AG04449 (cell line): ENCODE measurements at places on chromosomes 16 and 17.

DNA sequence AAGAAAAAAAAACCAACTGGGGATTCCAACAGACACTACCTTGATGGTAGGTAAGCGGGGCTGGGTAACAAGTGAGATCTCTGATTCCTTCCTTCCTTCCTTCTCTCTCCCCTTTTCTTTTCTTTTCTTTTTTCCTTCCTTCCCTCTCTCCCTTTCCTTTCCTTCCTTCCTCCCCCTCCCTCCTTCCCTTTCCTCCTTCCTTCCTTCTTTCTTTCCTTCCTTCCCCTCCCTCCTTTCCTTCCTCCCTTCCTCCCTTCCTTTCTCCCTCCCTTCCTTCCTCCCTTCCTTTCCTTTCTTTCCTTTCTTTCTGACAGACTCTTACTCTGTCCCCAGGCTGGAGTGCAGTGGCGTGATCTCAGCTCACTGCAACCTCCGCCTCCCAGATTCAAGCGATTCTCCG, 20.0 kb downstream of the OR2C1 start:
- DNase-seq: no peak

DNA sequence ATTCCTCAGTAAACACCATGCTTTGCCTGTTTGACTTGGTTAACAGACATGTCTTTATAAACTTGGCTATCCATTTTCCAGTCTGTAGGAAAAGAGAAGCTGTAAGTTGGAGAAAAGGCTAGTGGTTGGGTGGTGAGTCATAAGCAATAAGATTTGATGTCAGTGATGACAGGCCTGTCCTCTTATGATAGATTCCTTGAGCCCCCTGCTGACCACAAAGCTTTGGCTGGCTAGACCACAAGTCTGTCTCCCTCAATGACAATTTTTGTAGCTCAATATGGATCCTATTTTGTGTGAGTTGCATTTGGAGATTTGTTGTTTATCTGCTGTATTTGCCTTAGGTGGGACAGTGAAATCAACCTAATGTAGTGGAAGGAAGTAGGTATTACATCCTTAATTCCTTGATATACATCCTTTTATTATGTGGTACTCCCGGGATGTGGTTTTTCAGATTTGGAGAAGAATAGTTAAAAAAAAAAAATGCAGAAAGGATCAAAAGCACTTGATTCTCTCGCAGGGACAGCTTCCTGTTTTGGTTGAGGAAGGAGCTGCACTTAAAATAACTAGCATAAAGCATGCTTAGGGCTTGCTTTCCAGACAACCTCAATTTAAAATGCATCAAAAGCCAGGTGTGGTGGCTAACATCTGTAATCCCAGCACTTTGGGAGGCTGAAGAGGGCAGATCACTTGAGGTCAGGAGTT, 67.4 kb downstream of the SIAH1 start:
- peak; percentile 24 for DNase-seq

DNA sequence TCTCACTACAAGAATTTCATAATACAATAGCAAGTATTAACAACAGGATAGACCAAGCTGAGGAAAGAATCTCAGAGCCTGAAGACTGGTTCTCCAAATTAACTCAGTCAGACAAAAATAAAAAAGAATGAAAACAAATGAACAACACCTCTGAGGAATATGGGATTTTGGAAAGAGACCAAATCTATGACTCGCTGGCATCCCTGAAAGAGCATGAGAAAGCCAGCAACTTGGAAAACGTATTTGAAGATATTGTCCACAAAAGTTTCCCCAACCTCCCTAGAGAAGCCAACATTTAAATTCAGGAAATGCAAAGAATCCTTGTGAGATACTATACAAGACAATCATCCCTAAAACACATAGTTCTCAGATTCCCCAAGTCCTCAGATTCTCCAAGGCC, 20.9 kb downstream of the NLRP1 start:
- no peak for DNase-seq

- DNase-seq: no peak
Measured at GRCh38 chr16:88315543-88316105, 67.1 kb upstream of the ZNF469 start.

DNA sequence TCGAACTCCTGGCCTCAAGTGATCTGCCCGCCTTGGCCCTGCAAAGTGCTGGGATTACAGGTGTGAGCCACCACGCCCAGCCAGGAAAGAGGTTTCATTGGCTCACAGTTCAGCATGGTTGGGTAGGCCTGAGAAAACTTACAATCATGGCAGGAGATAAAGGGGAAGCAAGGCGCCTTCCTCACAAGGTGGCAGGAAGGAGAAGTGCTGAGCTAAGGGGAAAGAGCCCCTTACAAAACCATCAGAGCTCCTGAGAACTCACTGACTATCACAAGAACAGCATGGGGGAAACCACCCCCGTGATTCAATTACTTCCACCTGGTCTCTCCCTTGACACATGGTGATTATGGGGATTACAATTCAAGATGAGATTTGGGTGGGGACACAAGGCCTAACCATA, 411.7 kb upstream of the ZFHX3 start:
- no peak for DNase-seq

DNA sequence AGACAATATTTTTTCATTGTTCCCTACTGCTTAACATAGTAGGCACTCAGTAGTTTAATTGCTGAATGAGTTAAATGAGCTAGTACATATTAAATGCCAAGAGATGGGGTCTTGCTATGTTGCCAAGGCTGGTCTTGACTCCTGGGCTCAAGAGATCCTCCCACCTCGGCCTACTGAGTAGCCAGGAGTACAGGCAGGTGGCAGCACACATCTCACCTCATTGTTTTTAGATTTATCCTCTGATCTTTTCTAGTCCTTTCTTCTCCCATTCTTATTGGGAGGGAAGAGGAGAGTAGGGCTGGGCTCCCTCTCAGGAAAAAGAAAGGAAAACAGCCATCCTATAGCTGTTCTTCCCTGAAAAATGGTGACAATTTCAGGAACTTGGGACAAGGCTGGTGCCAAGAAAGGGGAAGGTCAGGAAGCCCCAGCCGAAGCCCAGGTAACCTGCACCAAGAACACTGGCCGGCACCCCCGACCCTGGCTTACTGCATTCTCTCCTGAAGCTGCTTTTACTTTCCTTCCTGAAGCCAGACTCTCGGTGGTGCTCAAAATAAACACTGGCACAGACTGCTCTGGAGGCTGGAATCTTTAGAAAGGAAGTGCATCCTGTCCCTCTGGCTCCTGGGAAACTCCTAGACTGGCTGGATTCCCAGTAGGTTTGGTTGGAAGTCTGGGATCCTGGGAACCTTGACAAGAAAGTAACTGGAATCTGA, 2.7 kb downstream of the TNFAIP1 start:
- no peak for DNase-seq

- no peak for DNase-seq
Measured at GRCh38 chr17:77140166-77140877, 447 bp upstream of the SEC14L1 start.

DNA sequence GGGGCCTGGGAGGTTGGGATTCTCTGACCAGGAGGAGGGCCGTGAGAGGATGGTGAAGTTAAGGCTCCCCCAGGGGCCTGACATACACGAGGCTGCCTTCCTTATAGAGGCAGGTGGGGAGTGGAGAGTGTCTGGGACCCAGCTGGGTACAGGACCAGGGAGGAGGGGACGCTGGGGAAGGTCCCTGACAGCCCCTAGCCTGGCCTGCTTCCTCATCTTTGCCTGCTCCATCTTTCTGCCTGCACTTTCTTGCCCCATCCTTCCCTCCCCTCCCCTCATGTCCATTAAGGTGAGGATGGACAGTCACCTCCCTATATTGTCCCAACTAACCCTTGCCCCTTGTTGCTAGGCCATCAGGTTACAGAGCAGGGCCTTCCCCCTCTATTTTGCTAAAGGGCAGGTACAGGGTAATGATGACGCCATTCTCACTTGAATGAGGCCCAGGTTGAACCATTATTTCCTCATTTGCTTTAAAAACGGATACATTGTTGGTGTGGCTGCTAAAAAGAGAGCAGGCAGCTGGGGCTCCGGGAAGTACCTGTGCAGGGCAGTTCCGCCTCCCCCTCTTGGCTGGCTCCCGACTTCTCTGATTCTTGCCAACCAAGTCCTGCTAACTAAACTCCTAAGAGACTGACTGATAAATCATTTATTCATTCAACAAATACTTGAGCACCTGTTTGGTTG, 1.3 kb downstream of the C17orf99 start:
- DNase-seq: no peak

DNA sequence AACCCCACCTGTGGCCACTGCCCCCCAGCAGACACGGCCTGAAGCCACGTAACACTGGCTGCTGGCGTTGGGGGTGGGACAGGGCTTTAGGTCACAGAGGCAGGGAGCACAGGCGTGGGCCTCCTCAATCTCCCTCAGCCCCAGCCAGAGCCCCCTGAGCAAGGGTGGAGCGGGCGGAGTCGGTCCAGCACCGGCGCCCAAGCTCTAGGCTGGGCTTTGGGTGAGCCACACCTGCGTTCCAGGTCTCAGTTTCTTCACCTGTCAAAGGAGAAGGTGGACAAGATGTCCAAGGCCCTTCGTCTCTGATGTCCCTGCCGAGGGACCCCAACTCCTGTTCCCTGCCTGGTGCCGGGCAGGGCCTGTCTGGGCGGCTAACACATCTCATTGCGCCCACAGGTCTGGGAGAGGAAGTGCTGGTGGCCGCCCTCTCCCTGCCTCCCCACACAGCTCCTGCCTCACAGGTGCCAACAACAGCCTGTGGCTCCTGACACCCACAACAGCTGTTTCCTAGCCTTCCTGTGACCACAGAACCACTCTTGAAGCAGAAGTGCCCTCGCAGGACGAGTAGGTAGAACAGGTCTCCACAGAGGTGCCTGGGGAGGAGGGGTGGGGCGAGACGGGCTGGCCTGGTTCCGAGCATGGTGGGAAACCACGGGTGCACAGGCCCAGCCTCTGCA, 12.0 kb downstream of the FAM83G start:
- DNase-seq: no peak

GRCh38 chr17:3989041-3989886, 25.0 kb upstream of the ATP2A3 start:
- no peak for DNase-seq

- DNase-seq: no peak
Measured at GRCh38 chr17:7650509-7651096, at the start of gene ATP1B2. Gene ATP1B2, plus strand, starts transcription at chr17:7650926. Its CDS starts 593 bp downstream, at chr17:7651519.

GRCh38 chr16:65819136-65819898, 547.2 kb upstream of the CDH5 start:
- DNase-seq: no peak

DNA sequence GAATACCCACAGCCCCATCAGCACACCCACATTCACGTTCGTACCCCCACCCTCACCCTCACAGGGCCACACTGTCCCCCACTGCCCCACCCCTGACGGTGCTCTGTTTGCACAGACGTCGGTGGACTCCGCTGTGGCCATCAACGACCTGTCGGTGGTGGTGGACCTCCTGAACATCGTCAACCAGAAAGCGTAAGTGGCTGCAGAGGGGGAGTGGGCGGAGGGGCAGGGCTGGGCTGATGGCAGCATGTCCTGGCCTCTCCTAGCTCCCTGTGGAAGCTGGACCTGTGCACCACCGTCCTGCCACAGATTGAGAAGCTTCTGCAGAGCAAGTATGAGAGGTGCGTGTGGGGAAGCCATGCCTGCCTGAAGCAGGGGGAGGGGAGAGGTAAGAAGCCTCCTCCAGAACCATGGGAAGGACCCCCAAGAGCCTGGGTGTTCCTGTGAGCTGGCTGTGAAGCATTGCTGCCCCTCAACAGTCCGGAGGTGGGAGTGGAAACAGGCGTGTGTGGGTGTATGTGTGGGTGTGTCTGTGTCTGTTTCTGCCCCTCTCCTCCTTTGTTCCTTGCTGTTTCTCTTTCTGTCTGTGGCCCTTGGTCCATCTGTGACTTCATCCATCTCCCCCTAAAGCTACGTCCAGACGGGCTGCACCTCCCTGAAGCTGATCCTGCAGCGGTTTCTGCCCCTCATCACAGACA, 20.3 kb downstream of the KATNB1 start:
- DNase-seq: no peak

- DNase-seq: no peak
Measured at GRCh38 chr16:54290833-54291655, 4.5 kb upstream of the IRX3 start.

- no peak for DNase-seq
Measured at GRCh38 chr16:12336141-12336540, 359.6 kb downstream of the SNX29 start.

GRCh38 chr17:34974179-34974578, 6.1 kb upstream of the LIG3 start:
- DNase-seq: no peak

DNA sequence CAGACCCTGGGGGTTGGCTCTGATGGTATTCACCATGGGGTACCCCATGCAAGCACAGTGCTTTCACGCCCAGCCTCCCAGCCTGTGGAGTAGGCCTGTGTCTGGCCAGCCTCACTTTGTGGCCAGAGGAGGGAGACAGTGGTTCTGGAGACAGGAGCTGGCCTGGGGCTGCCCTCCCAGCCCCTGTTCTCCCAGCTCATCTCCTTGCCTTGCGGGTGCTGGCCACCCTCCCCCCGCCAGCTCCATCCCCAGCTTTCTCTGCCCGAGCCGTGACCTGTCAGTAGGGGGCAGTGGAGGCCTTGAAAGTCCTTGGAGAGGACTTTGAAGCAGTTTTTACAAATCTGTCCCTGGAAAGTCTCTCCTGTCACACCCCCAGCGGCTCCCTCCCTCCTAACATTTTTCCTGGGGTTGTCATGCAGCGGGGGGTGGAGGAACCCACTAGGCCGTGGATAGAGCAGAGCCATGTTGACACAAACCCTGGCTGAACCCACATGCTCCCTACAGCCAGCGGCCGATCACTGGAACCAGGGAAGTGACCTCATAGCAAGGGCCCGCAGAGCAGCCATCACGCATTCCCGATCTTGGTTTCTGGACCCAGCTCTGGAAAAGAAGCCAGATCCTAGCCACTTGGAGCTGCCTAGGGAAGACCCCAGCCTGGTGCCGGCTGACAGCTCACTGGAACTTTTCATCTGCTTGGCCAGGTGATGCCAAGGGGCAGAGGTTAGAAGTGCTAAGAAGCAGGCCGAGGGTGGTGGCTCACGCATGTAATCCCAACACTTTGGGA, 289.4 kb downstream of the SEC14L1 start:
- DNase-seq: peak; percentile 97

DNA sequence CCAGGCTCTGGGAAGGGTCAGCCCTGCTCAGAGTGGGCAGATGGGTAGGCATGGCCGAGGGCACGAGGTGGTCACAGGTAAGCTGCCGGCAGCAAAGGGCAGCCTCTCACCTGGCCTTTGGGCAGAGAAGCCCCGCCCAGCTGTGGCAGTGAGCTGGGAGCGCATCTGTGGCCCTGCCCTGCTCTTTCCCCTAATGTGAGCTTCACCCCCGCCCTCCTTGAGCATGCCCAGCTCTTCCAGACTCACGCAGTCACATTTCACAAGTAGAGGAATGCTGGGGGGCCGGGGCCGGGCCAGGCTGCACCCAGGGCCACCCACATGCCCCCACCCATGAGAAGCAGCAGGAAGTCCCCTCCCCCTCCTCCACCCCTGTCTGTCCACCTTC, 40.7 kb upstream of the SLC38A10 start:
- DNase-seq: no peak

- DNase-seq: no peak
Measured at GRCh38 chr16:70685938-70686375, at the start of gene MTSS2. Gene MTSS2, minus strand, starts transcription at chr16:70686053. Its CDS starts 262 bp downstream, at chr16:70685791.

DNA sequence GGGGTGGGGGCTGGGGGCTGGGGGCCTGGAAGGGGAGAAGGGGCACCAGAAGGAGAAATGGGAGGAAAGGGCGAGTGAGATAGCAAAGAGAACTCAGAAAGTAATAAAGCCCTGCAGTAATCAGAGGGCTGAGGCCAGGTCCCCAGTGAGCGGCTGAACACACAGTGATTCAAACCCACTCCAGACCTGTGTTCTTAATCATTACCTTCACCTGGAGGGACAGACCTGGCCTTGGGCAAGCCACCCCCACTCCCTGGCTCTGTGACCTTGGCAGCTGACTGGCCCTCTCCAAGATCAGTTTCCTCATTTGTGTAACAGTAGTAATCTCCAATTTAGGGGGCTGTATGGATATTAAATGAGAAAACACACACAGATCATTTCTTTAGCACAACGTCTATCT, 150.4 kb downstream of the WWOX start:
- DNase-seq: no peak
